NT2/D1 (cell line): ENCODE measurements at places on chromosomes 16 and 17.

DNA sequence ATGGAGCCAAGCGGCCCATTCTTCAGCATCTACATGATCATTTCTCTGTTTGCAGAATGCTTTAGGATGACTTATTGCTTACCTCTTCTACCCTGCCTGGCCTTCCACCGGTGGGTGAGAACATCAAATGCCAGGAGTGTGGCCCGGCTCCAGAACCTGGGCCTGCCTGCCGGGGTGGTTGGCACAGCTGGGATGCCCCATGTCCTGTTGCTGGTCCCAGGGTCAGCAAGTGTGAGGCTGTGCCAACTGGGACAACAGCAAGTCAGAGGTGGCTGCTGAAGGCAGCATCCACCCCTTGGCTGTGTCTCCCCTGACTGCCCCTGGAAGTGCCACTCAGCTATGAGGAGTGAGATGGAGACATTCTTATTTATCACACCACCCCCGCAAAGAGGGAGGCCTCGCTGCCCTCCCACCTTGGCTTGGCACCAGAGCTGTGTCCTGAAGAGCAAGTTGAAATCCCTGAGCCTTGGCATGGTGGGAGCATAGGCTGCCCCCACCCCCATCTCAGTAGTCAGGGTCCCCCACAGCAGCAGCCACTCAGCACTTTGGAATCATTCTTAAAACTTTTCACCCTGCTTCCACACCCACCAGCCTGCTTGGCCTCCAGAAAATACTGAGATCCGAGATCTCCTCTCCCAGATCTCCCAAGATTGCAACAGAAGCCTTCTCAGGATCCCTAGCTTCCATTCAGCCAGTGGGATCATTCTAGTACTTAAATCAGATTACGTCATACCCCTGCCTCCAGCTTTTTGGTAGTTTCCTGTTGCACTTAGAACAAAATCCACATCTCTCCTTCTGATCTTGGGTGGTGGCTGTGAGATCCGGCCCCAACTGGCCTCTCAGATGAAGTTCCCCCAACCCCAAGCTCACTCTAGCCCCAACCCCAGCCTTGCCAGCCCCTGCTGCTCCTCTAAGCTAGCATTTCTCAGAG is 127.5 kb downstream of the SOCS1 start:
- no peak for DNase-seq

- DNase-seq, result no peak
These were observed 11.5 kb downstream of the NHERF1 start for GRCh38 chr17:74759941-74760340.

- no peak for DNase-seq
These were observed 23.0 kb downstream of the SLC35G3 start for GRCh38 chr17:35170968-35171771.

GRCh38 chr17:69876757-69877156 is 198.3 kb upstream of the KCNJ16 start:
- no peak for DNase-seq

DNA sequence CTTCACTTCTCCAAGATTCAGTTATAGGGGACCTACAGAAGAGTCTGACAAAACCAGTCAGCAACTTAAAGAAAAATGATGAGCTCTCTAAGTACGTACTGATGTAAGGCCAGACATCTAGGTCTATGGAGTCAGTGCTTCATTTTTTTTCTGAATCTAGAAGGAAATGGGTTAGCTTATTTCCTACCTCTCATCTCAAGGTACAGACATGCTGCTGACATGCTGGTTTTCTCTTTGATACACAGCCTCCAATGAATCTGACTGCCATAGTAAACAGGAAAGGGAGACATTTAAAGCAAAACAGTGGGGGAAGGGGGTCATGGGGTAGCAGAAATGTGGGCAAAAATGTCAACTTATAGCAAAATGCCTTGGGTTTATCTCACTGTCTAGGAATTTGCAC is 16.4 kb downstream of the CDR2 start:
- DNase-seq, result no peak

GRCh38 chr16:46728806-46729205 is 19.3 kb downstream of the MYLK3 start:
- no peak for DNase-seq

GRCh38 chr16:85347213-85347591 is 234.9 kb upstream of the CIBAR2 start:
- DNase-seq, result no peak

GRCh38 chr16:47424846-47425245 is 36.0 kb downstream of the ITFG1 start:
- DNase-seq, result peak; percentile 81

- DNase-seq, result no peak
These were observed 572 bp downstream of the PGP start for GRCh38 chr16:2213817-2214718.

DNA sequence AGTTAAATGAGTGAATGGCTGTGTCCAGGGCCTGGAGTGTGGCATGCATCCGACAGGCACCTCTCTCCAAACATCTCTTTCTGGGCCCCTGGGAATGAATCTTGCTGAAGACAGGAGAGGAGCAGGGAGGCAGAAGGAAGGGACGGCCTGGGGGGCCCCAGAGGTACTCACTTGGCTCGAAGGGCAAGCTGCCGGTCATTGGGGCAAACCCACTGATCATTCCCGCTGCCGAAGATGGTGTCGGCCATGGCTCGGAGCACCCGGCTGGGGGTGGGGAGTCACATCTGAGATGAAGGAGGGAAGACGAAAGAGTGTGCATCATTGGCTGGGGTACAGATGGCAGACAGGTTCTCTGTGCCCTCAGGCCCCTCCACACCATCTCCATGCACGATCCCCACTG is 25.3 kb downstream of the RPH3AL start:
- no peak for DNase-seq

DNA sequence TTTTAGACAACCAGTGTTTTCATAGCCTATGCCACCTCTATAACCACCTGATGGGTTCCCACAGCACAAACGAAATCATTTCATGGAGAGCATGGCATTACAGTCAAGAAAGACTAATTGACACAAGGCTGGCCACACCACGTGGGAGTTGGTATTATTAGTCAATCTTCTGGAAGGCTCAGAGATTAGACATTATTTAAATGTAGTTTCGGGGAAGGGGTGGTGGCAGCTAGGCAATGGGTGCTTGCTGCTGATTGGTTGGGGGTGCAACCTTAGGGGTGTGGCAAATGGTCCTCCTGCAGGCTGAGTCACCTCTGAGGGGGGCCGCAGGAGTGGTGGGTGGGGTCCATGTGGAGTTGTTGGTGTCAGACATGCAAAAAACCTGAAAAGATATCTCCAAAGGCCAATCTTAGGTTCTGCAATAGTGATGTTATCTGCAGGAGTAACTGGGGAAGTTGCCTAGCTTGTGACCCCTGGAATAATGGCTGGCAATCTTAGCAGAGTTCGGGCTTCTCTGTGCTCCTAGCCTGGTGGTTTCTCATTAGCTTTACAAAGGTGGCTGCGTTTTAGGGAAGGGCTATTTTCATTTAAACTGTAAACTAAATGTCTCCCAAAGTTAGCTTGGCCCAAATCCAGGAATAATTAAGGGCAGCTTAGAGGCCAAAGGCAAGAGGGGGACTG is 4.6 kb downstream of the TEN1 start:
- peak; percentile 69 for DNase-seq

DNA sequence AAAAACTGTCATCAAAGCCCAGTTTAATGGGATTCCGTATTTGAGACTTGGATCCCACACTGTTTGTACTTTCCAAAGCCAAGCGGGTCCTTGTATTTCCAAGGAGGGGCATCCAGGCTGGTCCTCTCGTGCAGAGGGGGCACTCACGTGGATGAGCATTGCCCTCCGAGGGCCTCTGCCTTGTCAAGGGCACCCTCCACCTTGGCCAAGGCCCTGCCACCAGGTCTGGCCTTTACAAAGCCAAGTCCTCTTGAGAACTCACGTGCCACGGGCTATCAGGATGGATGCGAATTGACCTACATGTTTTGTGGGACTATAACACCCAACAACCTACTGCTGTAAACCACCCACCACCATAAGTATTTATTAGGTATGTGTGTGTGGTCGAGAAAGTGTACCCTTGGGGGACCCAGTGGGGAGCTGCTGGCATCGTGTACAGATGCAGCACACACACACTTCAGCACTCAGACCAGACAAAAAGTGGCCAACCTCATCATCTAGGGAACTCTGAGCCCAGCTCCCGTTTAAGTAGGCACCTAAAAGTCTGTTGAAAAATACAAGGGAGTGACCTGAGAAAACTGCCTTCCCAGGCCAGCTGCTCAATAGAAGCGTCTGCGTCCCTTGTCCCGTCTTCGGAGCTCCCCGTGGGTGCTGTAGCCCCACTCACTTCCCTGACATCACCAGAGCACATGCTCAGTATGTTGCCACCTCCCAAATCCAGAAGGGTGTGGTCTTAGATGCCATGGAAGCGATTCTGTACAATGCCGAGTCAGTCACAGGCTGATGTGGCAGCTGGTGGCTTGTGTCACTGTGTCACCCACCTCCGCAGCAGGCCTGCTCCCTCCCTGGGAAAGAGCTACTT is 12.9 kb downstream of the MAP1LC3B start:
- no peak for DNase-seq

DNA sequence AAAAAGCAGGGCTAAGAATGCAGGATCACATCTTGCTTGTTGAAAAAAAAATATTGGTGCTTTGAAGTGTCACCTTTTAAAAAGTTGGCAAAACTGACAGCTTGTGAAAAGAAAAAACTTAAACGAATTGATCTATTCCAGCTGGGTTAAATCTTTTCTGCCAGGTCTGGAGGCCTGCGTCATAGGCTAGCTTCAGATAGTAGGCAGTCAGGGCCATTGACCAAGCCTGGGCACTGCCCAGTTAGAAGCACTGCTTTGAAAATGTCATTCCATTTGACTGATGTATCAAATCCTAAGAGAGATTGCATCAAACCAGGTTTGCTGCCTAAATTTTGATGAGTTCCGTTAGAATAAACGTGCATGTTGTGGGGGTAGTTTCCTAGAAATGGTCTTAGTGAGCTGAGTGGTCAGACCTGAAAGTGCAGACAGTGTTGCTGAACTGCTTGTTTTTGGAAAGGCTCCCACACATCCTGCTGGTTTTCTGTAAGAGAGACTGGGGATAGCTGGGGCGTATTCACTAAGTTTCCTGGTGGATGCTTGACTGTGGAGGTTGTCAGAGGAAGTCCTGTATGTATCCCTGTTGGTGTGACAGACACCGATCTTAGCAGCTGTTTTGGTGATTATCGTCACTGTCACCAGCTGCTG is 38.8 kb downstream of the NUP88 start:
- no peak for DNase-seq

GRCh38 chr16:24887472-24887871 is 41.7 kb downstream of the SLC5A11 start:
- no peak for DNase-seq

- DNase-seq, result no peak
These were observed 148.3 kb upstream of the CACNG5 start for GRCh38 chr17:66686601-66687000.

- no peak for DNase-seq
These were observed 641 bp upstream of the NT5C3B start for GRCh38 chr17:41836550-41837196.

GRCh38 chr16:35314298-35314697 is 1854.9 kb downstream of the TP53TG3F start:
- no peak for DNase-seq

DNA sequence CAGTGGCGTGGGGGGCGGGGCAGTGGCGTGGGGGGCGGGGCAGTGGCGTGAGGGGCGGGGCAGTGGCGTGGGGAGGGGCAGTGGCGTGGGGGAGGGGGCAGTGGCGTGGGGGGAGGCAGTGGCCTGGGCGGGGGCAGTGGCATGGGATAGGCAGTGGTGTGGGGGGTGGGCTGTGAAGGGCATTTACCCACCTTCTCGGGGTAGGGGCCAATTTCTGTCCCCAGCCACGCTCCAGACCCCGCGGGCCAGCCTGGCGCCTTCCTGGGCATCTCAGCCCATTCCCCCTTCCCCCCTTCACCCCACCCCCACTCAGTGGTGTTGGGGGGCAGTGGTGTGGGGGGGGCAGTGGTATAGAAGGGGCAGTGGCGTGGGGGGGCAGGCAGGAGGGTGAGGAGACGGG is 92.7 kb downstream of the LITAF start:
- DNase-seq, result no peak

- DNase-seq, result no peak
These were observed 83.8 kb downstream of the CDH11 start for GRCh38 chr16:65038100-65038499.

DNA sequence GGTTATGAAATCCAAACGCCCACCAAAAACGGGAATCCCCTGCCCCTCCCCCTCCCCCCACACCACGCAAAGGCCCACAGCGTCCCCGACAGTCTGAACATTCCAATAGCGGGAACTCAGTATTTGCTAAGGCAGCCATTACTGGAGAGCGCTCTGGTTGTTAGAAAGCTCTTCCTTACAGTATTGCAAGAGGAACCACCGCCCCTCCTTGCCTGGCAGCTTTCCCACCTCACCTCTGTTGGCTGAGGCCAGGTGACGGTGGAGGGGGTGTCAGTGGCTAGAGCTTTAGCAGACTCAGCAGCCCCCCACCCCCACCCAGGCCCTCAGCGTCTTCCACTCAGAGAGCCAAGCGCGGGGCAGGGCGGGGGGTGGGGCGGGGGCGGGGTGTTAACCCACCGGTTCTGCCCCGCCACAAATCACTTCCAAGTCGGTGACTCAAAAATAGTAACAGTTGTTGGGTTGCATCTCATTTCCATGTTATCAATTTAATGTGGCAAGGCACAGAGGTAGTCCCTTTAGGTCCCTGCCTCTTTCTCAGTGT is 2.2 kb upstream of the PLEKHH3 start:
- no peak for DNase-seq

DNA sequence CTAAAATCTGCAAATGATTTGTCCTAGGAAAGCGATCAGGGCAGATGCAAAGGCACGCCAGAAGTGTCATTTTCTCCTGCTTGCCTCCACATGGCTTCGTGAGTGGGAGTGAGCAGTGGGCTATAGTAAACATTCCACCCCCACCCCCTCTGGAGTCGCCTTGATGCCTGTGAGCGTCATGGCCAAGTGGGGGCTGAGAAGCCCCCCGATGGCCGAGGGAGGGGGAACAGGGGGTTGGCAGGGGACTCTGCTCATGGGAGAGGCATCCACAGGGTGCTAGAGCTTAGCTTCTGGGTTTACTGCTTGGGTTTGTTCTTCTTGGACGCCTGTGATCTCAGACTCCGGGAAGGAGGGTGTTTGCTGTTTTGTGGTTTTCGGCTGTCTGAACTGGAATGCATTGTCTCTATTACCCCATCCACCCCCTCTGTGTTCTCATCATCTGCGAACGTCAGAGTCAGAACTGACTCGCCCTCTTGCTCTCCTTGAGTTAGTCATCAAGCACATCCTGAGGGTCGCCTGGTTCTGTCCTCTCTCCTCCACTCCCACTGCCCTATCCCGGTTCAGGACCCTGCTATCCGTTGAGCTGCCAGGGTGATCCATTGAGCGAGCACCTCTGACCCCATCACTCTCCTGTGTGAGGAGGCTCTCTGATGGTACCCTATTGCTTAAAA is 15.4 kb downstream of the TNS4 start:
- DNase-seq, result no peak
